ENCODE measurements at places on chromosomes 1 and 21.
A peak's percentile ranks its signal among the peaks of the same experiment; 100 is the strongest.

DNA sequence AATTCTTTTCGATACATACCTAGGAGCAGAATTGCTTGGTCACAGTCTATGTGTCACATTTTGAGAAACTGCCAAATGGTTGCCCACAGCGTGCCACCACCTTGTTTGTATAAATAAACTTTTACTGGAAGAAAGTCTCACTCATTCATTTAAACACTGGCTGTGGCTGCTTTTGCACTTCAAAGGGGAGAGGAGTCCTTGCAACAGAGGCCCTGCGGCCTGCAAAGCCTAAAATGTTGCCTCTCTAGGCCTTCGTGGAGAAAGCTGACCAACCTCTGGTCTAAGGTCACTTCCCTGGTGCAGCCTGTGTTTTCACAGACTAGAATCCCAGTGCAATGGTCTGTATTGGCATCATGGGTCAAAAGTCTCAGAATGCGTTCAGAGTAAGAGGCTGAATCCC lies 8.3 kb downstream of the RIPK4 start:
- no peak for DNase-seq

- no peak for DNase-seq
Observed at GRCh38 chr1:20280341-20280740, 10.3 kb upstream of the VWA5B1 start.

GRCh38 chr1:243345205-243345604 lies 89.4 kb downstream of the SDCCAG8 start:
- DNase-seq: no peak

DNA sequence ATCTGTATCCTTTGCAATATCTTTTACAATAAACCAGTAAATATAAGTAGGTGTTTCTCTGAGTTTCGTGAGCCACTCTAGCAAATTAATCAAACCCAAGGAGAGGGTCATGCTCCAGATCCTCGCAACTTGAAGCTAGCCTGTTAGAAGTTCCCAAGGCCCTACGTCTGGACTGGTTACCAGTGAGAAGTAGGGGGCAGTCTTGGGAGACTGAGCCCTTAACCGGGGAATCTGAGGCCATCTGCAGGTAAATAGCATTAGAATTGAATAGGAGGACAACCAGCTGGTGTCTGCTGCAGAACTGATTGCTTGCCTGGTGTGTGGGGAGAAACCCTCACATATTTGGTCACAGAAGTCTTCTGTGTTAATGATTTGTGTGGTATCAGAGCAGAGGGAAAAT lies 190.5 kb downstream of the RYR2 start:
- DNase-seq: peak; percentile 72

DNA sequence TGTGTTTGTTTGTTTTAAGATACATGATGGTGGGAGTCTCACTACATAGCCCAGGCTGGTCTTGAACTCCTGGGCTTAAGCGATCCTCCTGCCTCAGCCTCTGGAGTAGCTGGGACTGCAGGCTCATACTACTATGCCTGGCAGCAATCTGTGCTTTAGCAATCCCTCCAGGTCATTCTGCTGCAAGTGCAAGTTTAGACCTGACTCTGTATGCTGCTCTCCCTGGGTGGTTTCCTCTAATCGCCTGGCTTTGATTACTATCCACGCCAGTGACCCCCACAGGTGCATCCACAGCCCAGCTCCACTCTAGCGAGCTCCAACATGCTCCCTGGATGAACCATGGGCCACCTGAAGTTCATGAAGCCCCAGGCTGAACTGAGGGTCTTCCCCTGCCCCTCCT lies 15.5 kb upstream of the PABPC4 start:
- no peak for DNase-seq

DNA sequence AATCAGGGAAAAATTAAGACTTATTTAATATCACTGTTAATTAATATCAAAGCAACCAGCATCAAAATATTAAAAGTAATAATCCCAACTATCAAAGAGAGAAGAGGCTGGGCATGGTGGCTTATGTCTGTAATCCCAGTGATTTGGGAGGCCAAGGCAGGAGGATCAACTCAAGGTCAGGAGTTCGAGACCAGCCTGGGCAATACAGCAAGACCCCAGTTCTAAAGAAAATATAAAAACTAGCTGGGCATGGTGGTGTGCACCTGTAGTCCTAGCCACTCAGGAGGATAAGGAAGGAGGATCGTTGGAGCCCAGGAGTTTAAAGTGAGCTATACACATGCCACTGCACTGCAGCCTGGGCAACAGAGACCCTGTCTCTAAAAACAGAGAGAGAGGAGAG lies 43.2 kb downstream of the AHCTF1 start:
- no peak for DNase-seq

DNA sequence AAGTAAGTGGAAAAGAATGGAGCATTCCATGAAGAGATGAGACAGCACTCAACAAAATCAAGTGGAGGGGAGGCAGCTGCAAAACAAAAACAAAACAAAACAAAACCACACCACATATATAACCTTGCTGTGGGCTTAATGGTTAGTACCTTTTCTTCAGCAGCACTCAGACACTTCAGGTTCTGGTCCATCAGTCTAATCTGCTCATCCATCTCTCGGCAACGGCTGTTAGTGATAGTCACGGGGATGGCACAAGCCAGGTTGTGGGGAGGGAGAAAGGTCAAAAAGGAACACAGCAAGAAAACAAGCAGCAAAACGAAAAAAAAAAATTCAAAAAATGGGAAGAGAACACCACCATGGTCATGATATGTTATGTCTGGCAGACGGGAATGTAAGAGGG lies 17.0 kb upstream of the NUP210L start:
- no peak for DNase-seq

DNA sequence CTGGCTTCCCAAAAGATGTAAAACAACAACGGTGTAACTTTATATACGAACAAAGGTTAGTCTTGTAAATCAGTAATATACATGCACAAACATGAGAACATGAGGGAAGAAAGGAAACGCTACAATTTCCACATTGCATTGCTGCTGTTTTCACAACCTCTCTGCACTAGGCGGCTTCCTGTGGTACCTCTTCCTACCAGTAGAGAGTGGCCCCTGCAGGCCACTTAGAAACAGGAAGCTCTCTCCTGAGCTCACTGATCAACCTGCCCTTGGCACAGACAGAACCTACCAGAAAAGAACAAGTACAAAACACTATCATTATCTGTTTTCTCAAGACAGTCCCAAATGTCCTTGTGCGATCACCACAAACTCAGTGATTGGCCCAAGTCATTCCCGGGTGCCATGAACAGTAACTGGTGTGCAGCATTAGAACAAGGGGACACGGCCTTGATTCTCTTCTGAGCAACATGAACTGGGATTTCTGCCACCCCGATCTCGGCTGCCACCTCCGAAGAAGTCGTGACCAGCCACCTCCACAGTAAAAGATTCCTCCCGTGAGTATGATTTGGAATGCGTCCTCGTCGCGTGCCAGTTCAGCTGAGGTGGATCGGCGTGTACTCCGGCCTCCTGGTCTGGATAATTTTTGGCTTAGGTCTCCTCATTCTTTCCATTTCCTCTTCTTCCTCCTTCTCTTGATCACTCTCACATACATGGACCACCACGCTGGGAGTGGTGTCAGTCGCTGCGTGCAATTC lies 5.7 kb upstream of the KCNE1 start:
- peak; percentile 71 for DNase-seq

DNA sequence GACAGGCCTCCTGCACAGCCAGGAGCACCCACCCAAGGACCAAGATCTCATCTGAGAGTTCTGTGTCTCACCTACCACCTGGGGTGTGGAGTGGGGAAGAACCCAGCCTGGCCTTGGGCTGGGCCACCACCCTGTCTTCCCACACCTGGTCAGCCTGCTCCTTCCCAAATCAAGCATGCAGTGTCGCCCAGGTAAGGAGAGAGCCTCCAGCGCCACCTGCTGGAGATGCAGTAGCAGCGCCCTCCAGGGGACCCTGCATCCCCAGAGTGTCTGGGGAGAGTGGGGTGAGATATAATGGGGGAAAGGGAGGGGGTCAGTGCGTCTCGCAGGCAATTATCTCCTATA lies 32.3 kb downstream of the KIAA2013 start:
- DNase-seq: peak; percentile 71

GRCh38 chr1:147379889-147380288 lies 137.4 kb downstream of the CHD1L start:
- DNase-seq: no peak

DNA sequence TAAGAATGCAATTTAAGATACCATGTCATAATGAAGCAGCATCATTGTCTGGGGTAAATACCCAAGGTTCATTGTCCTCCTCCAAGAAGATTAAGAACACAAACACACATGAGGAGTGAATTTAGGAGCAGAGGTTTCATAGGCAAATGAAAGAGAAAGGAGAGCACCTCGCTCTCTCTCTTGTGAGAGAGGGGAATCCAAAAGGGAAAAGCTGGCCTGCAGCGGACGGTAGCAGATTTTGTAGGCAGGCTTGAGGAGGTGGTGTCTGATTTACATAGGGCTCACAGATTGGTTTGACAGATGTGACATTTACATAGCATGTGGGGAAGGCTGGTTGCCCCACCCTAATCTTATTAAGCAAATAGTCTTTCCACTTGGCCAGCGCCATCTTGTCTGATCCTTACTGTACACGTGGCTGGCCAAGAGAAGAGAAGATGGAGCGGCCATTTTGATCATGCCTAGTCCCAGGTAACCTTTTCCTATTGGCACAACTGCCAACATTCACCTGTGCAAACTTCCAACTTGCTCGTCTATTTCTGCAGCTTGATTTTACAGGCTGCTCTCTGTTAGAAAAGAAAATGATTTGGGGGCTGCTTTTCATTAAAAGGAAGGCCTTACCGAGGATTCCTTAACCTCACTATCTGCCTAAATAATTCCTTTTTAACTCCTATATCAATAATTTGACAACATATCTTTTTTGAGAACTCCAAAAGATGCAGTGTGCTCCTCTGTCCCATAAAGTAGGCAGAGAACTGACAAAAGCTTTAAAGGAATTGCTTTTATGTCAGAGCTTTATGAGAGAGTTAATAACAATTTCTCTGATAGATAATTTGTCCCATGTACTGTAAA lies 16.0 kb upstream of the LRRC7 start:
- peak; percentile 2 for DNase-seq

DNA sequence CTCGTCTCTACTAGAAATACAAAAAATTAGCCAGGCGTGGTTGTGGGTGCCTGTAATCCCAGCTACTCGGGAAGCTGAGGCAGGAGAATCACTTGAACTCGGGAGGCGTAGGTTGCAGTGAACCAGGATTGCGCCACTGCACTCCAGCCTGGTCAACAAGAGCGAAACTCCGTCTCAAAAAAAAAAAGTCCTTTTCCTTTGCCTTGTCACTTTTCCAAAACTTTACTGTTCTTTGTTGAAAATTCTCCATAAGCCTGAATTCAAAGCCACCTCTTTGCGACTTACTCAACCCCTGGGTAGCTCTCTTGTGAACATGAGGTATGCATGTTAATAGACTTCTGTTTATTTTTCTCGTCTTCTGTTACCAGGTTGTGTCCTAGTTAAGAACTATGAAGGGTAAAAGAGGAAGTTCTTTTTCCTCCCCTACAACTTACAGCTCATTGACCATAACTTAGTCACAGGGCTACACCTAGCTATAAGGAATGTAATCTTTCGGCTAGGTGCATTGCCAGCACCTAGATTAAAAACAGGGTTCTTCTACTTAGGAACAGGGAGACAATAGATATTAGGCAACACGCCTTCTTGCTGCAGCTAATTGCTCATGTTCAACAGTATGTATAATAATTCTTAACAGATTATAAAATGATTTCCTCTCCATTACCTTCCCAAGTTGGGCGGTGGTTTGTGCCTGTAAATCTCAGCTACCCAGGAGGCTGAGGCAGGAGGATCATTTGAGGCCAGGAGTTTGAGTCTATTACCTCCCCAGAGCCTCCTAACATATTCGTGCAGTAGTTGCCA lies 40.9 kb downstream of the PTAFR start:
- DNase-seq: no peak

DNA sequence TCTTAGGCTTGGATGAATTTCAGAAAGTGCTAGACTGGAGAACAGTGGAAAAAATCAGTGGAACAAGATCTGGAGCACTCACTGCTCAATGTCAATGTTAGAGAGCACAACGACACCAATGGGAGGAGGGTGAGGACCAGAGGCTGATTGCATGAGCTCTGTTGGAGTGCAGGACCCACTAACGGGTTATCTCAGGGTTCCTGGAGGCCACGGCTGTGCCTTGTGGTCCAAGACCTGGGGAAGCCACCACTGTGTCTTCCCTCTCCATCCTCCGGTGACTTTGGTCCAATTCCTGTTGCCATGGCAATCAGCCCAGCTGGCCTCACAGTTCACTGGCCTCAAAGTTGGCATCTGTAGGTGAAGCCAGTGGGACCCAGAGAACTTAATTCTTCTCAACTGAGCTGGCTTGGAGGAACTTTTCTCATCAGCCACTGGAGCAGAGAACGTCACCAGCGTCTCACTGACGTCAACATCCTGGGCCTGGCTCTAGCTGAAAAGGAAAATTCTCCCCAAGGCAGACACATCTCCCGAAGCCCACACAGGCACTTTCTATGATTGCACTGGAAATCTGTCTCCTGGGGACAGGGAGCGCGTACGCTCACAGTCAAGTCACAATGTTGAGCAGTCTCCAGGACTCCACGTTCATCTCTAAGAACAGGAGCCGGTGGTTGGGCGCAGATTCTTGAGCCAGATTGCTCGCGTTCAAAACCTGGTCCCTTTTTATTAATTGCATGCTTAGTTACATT lies 21.9 kb upstream of the GPR157 start:
- DNase-seq: no peak

GRCh38 chr1:32094746-32095521 lies 12.9 kb upstream of the KPNA6 start:
- DNase-seq: no peak

DNA sequence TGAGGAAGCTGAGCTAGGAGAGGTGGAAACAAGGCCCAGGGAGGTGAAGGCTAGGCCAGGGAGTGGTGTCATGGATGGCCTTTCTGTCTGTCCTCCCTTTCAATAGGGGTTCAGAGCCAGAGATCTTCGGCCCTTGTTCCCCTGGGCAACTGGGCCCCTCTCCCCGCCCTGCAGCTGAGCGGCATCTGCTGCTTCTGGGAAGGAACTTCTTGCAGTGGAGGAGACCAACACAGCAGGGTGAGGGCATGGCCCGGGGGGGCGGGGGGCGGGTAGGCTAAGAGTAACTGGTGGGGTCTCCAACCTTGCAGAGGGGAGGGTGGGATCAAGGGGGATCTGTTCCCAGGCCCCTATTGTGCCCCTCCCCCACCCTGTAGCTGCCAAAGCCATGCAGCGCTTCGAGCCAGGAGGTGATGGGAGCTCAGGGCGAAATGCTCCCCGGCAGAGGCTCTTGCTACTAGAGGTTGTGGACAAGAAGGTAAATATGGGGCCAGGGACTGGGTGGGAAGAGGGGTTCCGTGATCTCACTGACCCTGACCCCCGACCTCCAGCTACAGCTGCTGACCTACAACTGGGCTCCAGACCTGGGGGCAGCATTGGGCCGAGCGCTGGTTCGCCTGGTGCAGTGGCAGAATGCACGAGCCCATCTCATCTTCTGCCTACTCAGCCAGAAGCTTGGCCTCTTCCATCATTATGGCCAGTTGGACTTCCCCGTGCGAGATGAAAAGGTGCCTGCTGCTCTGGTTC lies 11.7 kb downstream of the HYI start:
- DNase-seq: no peak

GRCh38 chr1:228894442-228894989 lies 159.2 kb downstream of the RHOU start:
- no peak for DNase-seq

DNA sequence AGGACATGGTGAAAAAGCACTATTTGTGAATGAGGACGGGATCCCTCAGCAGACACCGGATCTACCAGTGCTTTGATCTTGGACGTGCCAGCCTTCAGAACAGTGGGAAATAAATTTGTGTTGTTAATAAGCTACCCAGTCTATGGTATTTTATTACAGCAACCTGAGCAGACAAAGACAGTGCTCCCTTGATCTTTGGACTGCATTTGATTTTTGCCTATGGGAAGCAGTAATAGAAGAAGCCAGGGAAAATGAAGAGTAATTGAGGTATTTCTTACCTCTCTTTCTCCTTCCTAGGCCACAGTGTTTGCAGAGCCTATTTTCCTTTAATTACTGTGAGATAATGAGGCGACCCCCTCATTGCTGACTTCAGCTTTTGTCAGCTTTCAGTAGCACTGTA lies 87.9 kb downstream of the PDE4B start:
- DNase-seq: no peak
